ENCODE measurements at places on chromosomes 1 and 21.
A peak's percentile ranks its signal among the peaks of the same experiment; 100 is the strongest.

GRCh38 chr1:40599926-40600325 is 65.6 kb downstream of the RIMS3 start:
- DNase-seq, result no peak

GRCh38 chr1:18957136-18957521 is 653 bp upstream of the IFFO2 start:
- no peak for DNase-seq

GRCh38 chr1:44012404-44012803 is 18.9 kb downstream of the SLC6A9 start:
- DNase-seq, result no peak

- no peak for DNase-seq
These were observed 36.2 kb upstream of the ZNF362 start for GRCh38 chr1:33219886-33220661.

DNA sequence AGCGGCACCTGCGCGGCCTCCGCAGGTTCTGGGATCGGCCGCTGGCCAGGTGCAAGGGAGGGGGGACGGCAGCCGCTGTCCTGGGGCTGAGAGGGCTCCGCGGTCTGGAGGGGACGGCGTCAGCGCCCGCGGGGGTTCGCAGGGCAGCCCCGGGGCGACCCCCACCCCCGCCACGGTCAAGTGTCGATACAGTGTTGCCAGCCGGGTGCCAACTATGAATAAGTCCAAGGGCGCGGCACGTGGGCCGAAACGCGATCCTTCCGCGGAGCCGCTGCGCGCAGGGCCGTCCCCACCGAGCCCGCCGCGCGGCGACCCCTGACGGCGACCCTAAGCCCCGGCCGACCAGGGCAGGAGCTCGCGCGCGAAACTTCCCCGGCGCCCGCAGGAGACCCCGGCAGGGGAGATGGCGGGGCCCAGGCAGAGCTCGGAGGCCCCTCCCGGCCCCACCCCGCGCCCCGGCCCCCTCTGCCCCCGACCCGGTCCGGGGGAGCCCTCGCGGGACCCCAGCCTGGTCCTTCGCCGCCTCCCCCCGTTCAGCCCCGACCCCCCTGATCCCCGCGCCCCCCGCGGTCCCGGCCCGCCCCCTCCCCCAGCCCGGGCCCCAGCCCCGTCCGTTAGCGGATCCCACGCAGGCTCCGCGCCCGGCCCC is 586 bp upstream of the AGPAT3 start:
- DNase-seq, result peak; percentile 59

- DNase-seq, result no peak
These were observed 249.6 kb downstream of the PLA2G4A start for GRCh38 chr1:187078321-187078720.

DNA sequence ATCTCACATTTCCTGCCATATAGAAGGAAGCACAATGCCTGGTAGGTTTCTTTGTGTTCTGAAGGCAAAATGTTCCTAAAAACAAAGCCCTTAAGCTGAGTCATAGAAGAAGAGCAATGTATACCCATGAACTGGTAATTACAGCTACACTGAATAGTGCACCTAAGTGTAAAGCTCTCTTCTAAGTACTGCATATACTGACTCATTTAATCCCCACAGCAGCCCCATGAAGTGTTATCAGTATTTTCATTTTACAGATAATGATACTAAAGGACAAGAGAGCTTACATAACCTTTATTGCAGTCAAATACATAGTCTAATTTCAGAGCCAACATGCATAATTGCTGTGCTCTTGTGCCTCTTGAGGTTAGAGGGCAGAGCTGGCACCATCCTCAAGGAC is 239.9 kb downstream of the DPYD start:
- no peak for DNase-seq

DNA sequence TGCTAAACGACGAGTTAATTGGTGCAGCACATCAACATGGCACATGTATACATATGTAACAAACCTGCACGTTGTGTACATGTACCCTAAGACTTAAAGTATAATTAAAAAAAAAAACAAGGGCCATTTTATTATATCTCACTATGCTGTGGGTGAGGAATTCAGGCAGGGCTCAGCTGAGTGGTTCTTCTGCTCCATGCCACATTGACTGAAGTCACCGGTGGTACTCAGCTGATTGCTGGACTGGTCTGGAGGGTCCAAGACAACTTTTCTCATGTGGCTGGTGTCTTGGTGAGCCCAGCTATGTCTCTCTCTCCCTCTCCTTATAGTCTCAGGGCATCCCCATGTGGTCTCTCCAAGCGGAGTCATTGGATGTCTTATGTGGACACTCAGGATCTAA is 275.0 kb downstream of the GRIK3 start:
- no peak for DNase-seq
